ENCODE measurements at places on chromosomes 4 and X.

DNA sequence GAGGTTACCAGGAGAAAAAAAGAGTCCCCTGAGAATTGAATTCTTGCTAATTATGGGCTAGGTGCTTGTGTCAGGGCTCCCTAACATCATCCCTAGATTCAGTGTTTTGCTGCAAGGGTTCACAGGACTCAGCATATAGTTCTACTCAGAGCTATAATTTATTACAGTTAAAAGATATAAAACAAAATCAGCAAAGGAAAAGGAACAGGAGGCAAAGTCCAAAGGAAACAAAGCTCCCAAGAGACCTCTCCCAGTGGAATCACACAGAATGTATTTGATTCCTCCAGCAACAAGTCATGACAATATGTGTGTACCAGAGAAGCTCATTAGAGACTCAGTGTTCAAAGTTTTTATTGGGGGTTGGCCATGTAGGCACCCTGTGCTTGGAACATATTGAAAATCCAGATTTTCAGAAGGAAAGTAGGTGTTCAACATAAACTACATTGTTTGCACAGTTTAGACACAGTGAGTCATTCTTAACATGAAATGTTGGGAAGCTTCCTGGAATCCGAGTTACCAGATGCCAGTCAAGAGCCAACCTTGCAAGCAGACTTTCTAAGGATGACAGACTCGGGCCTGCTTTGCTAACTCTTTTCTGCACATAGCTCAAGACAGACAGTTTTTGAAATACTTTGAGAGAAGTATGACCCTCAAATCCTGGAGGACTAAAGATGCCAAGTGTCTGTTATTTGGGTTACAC is 311.3 kb upstream of the EMCN start:
- no peak for DNase-seq

DNA sequence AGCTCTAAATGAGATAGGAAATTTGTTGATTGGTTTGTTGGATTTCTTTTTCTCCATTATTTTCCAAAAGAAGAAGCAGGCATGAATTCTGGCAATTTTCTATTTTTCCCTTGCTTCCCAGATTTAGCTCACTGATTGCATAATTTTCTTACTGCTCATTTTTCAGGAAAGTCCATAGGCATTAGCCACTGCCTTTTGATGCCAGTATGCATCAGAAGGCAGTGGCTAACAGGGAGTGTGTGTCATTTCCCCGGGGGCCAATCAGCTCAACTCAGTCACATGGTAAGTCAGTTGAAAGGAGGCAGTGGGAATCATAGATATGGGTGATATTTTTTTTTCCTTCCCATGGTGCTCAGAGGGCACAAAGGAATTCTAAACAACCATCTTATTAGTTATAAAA is 156.7 kb downstream of the TRIML1 start:
- DNase-seq, result no peak

DNA sequence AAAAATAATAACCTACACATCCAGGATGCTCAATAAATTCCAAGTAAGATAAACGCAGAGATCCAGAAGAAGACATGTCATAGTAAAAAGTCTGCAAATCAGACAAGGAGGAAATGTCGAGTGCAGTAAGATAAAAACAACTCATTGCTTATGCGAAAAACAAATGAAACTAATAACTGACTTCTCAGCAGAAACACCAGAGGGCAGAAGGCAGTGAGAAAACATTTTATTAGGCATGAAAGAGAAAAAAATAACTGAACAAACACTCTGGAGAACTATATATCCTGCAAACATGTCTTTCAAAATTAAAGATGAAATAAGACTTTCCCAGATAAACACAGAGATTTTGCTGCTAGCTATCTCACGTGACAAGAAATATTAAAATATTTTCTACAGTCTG is 201.3 kb upstream of the CTSO start:
- no peak for DNase-seq

- no peak for DNase-seq
Observed at GRCh38 chr4:13857800-13858199, 230.3 kb upstream of the BOD1L1 start.

DNA sequence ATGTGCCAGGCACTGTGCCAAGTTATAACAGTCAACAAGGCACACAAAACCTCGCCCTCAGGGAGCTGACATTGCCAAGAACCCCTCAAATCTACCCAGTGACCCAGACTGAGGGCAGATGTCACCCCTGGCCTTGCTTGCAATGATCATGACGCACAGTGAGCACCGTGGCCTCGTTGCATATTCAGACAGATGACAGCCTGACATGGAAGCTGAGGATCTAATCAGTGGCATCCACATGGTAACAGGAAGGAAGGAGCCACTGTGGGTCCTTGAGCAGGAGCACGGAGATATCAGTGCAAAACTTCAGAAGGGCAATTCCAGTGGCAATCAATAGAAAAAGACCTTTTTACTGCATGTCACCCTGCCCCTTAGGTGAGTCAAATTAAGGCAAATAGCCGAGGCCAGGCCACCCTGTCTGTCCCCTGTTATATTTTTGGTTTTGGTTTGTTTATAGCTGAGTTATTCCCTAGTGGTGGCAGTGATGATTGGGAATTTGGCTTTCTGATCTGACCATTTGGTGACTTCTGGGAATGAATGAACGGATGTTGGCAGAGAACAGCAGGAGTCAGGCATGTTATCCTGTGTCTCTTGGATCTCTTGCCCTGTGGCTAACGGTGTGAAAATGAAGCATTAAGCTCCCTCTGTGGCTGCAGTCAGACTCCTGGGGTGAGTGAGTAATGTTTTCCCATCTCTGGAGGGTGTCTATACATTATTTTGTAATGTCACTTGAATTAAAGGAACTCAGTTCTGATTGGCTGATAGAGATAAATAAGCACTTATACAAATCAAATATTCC is 20.4 kb downstream of the WDR13 start:
- DNase-seq, result no peak
